Ovary (tissue), 10 donors: ENCODE measurements at places on chromosomes 6 and 20. TPM values are rescaled to one million over a fixed set of nuclear protein-coding genes. Genes with fewer than 3 reads are reported as not detected.

Gene PPIL6
- total RNA-seq = 29.8 TPM

Gene HLA-DRB5
- total RNA-seq = 16.5 TPM

Gene F13A1
- total RNA-seq = 16.2 TPM

Gene BHLHE23
- not detected for total RNA-seq

Gene COL20A1
- 0.33 TPM for total RNA-seq

Gene ME1
- 16.4 TPM for total RNA-seq

Gene SGK2
- 1.6 TPM for total RNA-seq

Gene TTBK1
- total RNA-seq = not detected

Gene PDSS2
- 12.0 TPM for total RNA-seq

Gene NOX3
- total RNA-seq = not detected
